ENCODE measurements at places on chromosomes 4 and X.

DNA sequence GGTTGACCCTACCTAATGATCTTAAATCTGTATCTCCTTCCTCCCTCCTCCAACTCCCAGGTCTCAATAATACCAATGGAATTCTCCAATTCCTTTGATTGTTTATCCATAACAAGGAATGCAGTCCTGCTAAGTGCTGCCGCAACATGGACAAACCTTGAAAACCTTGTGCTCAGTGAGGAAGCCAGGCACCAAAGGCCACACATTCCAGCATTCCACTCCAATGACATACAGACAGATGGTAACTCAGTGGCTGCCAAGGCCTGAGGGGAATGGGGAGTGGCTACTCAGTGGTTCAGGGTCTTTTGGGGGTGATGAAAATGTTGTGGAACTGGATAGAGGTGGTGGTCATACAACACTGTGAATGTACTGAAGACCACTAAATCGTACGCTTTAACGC is 10.4 kb downstream of the HAUS7 start:
- DNase-seq = no peak

DNA sequence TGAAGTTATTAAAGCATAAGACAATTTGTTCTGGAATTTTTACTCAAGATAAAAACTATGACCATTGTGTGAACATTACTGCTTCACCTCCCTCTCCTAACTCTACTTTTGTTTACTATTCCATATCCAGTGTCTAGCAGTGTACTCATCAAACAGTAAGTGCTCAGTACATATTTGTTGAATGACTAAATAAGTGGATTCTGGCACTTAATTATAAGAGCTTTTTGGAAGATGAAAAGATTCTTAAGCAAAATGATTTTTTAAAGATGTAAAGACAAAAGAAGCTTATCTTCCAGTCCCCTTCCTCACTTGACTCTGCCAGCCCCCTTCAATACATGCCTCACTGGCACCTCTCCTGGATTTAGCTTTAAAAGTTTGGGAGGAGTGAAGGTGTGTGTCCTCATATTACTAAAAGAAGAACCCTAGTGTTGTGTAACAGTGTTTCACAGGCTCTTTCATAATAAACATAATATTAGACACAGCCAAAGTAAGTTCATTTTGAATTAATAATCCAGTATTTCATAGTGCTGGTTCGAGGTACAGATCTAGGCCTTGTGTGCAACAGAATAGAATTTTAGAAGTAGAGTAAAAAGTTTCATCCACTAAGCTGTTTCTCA is 53.0 kb downstream of the GAB1 start:
- DNase-seq = no peak

DNA sequence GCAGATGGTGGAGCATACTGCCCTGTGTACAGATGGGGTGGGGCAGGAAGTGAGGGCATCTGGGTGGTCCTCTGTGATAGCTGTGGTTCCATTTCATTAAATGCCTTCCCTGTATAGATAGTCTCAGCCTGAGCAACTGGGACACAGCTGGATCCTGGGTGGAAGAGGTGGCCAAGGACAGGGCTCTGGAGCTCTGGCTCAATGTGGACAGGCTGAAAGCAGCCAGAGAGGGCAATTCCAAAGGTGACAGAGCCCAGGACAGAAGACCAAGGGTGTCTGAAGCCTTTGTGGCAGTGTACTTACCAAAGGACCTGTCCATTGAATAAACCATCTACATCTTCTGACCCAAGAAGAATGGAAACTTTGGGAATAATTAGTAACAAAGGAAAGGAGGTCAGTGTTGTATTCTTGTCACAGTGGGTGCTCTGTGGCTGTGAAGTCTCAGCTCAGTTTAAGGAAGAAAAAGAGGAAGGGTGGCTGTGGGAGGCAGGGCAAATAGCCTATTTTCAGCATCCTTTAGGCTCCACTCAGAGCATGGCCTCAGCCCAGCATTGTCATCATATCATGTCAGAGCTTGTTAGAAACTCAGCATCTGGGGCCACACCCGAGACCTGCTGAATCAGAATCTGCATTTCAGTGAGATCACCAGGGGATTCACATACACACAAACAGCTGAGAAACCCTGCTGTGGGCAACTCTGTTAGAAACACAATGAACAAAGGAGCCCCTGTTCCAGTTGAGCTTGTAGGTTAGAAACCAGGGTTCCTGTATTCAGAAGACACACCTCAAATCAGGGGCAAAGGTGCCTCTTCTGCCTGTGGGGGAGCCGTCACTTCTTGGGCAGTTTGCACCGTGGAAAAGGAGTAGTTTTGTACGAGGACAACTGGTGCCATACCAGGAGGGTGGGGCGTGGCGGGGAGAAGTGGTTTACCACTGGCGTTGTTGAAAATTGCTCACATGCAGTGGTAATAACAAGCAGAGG is 168.6 kb downstream of the PTTG2 start:
- DNase-seq = peak; percentile 52

DNA sequence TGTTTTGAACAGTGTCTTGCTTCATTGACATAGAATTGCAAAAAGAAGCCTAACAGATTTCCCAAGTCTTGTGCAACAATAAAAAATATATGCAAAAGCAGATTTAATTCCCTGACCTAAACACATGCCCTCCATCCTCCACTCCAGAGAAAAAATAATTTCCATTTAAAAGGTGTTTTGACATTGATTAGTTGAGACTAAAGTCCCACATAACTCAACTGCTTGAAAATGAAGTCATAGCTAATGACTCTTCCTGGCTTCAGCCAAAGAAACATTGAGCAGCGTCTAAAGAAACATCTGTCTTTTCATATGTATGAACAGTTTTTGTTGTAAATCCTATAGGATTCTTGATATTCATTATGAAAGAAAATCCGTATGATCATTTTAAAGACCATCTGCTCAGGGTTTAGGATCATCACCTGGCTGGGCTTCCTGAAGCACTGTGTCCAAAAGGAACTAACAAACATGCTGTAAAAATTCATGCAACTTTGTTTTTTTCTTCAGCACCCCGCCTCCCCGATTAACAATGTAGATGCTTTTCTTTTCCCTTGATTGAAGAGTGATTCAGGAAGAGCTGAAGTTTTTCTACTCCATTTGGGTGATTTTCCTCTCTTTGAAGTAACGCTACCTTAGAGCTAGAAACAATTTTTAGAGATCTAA is 273.4 kb downstream of the HS3ST1 start:
- DNase-seq = no peak

- DNase-seq = peak; percentile 85
These were observed 108.7 kb downstream of the DHRSX start for GRCh38 chrX:2391869-2392606.

DNA sequence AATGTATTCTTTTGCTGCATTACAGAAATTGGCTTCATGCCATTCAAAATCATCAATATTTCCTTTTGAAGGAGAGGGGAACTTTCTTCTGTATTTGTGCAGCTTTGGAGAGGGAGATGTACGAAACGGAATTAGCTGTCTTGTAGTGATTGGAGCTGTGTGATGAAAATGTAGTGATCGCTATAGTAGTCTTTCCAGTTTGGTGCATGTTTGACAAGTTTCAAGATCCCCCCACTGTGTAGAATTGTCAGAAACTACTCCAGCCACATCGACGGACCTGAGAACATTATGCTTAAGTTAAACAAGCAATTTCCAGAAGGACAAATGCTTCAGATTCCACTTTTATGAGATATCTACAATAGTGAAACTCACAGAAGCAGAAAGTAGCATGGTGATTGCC is 21.6 kb upstream of the MAGEA1 start:
- DNase-seq = no peak

- no peak for DNase-seq
These were observed 71.8 kb upstream of the FHDC1 start for GRCh38 chr4:152864361-152864760.

DNA sequence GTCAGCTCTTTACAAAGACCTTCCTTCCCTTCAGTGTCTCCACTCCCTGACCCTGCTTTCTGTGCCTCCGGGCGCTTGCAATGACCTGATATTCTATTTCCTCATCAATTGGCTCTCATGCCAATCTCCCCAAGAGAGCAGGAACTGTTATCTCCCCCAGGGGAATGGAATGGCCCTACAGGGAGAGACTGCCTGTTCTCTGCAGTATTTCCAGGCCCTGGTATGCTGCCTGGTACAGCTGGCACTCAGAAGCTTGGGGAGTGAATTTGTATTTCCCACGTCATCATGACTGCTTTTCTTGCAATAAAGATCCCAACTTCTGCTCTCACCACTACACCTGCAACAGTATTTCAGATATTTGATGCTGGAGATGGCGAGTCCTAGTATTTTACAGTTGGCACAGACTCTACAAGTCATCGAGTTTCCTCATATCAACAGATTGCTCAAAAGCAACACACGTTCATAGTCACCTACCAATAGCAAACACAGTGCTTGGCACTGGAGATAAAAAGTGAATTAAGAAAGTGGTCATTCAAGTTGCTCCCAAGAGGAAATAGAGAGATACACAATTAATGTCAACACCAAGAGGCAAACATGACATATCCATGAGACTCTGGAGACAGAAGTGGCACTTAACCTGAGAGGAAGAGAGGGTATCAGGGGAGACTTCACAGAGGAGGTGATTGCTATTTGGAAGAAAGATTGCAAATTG is 90.5 kb upstream of the EGFL6 start:
- DNase-seq = no peak

DNA sequence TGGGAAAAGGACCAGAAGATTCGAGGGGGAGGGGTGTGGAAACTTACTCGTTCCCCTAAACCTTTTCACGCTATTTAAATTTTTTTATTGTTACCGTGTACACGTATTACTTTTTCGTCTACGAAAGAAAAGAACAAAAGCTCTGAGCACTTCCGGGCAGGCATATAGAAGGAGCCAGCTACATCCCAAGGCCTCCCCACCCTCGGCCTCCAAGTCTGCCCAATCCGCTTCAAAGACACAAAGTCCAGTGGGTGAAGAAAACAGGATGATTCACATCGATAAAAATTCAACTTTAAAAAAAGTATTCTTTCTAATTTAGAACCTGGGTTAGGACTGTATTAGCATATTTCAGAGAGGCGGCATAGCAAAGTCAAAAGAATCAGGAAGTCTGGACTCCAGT is 23.1 kb downstream of the SEL1L3 start:
- DNase-seq = no peak

GRCh38 chr4:89347363-89348025 is 39.9 kb upstream of the GPRIN3 start:
- no peak for DNase-seq
